ENCODE measurements at places on chromosomes 2 and 18.

DNA sequence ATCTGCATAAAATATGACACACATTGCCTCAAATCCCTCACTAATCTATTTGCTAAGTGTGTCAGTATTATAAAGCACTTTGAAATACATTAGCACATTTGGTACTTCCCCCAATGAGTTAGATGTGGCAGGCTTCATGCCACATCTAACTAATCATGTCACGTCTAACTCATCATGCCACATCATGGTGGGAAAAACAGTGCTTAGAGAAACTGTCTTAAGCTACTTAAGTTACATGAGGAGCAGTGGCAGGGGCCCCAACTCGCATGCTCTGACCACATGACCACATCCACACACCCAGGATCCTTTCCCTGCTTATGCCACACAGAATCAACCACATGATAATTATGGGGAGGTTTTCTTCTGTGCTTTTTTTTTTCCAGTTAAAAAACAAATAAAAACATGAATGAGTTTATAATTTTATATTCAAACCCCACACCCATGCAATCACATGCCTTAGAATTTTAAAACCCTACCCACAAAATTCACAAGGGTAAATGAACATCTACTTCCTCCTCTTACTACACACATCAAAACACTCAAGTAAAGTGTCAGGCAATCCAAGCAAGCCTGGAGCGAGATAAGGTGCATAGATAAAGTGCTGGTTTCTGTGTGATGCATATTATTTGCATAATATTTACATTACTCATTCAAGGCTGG lies 1.6 kb downstream of the ABCA12 start:
- no peak for DNase-seq

GRCh38 chr2:19274439-19274838 lies 84.0 kb downstream of the OSR1 start:
- DNase-seq = no peak

DNA sequence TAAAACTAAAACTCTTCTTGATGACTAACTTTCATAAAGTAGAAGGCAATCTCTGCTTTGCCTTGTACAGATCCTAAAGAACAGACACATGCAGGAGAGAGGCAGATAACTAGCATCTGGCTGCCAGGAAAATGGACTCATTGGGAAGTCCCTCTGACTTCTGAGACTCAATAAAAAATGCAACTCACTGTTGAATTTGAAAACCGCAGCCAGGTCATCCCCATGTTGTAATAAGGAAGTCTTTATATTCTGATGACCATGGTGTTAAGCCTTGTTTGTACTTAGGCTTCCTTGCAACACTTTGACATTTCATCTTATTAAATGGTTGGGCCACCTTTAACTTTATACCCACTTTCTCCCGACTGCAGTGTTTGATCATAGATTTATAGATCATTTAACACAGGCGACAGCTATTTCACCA lies 375.1 kb upstream of the KCNH7 start:
- DNase-seq = no peak

DNA sequence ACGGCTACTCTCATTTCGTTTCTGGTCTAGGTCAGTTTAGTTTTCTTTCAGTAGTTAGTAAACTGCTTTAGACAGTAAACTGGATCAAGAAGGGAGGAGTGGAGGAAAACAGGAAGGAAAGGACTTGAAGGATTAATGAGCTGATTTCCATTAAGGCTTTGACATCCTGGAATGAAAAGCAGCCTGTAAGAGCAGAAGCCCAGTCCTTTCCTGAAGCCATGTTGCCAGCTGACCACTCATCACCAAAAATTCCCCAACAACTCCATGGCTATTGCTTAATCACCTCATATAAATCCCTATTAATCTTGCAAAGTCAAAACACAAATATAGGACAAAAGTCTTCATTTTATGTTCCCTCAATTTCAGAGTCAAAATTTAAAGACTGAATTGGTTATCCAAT lies 113.7 kb upstream of the ZFP36L2 start:
- no peak for DNase-seq

DNA sequence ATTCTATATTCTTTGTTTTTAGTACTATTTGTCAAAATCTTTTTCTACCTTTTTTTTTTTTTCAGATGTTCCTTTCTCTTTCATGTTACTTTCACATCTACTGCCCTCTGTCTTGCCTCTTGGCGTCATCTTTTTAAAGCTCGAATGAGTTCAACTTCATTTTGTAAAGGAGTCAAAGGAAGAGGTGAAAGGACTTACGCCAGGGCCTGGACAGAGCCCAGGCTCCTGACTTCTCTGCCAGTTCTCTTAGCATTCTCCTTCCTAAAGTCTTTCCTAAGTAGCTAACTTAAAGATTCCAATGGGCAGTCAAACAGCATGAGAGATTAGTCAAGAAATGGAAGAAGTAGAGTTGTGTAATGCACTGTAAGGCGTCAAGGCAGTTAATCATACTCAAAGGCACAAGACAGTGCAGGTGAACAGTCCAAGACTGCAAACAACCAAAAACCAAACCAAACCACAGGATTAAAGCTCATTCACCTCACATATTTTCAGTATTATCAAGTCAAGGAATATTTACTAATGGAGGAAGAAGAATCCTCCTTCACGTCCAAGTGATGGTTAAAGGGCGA lies 301.7 kb downstream of the TCF4 start:
- DNase-seq = no peak

DNA sequence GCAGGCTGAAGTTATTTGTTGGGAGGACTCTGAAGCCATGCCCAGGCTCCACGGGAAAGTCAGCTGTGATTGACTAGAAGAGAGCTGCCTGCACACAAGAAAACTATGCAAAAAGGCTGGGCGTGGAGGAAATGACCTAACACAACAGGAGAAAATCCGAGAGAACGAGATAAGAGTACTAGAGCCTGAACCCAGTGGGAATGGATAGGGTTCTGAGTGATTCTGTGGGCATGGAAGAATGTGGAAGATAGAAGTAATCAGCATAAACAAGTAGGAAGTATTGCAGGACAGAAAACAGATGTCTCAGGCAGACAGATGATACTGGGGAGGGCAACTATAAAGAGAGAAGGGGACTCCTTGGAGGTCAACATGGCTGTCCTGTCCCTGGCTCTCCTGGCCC lies 12.1 kb upstream of the COPS8 start:
- DNase-seq = no peak

DNA sequence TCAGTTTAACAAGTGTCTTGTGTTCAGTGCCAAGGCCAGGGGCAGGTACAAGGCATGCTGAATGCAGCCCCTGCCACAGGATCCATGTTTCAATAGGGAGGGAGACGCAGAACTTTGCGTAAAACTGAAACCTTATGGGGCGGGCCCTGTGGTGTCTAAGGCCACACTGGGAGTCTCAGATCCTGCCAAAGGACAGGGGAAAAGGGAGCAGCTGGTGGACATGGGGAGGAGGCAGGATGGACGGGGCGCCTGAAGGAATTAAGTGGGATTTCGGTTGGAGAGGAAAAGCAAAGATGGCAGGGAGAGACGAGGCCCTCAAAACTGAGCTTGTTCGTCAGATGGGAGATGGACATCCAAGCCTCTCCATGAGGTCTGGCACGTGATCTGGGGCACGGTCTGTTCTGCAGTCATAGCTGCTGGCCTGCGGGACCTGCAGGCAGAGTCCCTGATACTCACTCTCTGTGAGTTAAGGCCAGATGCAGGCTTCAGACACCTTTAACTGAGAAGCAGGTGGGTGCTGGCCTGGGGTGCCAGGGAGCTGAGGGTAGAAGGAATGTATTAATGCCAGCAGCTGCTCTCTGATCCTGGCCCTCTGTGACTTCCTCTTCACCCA lies 48.8 kb downstream of the TCF7L1 start:
- no peak for DNase-seq
